ENCODE measurements at places on chromosomes 1 and 21.
A peak's percentile ranks its signal among the peaks of the same experiment; 100 is the strongest.

- no peak for DNase-seq
Measured at GRCh38 chr1:27342778-27343638, 1.2 kb downstream of the SYTL1 start.

DNA sequence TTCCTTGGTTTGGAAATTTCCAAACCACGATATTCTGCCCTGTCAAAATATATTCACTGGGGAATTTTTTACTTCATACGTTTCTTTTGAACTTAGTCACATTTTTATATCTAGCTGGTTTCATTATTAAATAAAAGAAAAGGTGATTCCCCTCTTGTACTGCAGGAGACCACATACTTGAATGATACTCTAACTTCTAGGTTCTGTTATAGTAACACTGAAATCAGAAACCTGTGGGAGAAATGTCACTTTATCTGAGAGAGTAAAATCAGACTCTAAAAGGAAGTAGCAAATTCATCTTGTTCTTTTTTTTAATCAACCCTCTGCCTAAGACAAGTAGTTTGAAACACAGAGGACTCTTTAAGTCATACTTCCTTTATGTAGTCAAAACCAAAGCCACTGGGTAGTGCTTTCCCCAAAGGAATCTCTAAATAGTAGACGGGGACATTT is 34.4 kb downstream of the MRPL39 start:
- no peak for DNase-seq

DNA sequence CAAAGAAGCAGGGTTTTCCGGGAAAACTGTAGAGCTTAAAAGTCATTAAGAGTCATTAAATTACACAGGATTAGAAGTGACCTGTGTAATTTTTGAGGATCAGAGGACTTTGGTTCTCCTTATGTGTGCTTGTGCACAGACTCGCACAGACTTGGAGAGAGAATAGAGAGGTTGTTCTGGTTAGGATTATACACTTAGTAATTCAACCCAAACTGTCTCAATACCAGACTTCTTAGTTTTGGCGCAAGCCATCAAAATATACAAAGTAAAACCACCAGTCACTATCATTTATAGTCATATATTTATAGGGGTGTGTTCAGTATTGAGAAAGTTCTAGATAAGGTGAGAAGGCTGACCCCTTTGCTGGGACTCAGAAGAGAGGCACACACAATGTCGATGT is 112.3 kb downstream of the HLX start:
- no peak for DNase-seq

GRCh38 chr1:191609305-191609704 is 549.0 kb upstream of the RGS18 start:
- DNase-seq: no peak

- no peak for DNase-seq
Measured at GRCh38 chr21:23524685-23525084, 2082.6 kb downstream of the MRPL39 start.

- no peak for DNase-seq
Measured at GRCh38 chr1:218588540-218589172, 243.5 kb downstream of the TGFB2 start.

- peak; percentile 7 for DNase-seq
Measured at GRCh38 chr1:230832476-230832875, 35.8 kb downstream of the C1orf198 start.

GRCh38 chr1:92752719-92753118 is 32.2 kb downstream of the EVI5 start:
- no peak for DNase-seq

GRCh38 chr1:92879316-92879968 is 47.6 kb downstream of the RPL5 start:
- no peak for DNase-seq

GRCh38 chr1:2906085-2906484 is 104.6 kb upstream of the TTC34 start:
- no peak for DNase-seq

DNA sequence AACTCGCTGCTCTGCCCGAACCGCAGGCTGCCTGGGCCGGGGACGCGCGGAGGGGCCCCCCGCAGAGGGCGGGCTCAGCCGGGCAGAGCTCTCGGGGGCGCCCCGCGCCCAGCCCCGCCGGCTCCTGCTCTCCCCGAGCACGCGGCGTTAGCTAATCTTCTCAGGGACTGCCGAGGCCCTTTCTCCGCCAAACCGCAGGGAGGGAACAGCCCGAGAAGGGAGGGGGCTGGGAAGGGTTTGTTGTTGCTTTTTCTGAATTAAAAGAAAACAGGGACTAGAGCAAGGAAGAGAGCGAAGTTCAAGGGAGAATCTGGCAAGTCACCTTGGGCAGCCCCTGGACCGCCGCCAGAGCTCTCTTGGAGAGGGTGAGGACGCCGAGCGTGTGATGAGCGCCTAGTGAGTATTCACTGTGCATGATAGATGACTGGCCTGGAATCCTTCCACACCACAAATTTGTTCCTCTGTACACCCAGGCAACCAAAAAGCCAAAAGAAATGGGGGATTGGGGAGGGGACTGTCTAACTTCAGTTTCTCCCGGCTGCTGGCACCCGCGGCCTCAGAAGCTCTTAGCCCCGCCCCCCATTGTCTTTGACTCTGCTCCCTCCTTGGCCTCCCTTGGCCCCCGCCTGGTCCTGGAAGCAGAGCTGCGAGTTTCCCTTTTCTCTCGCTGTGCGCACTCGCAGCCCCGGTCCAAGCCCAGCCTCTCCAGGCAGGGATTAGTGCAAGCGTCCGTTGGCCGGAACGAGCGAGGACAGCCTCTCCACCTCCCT is 19.7 kb upstream of the LMX1A start:
- peak; percentile 95 for DNase-seq

DNA sequence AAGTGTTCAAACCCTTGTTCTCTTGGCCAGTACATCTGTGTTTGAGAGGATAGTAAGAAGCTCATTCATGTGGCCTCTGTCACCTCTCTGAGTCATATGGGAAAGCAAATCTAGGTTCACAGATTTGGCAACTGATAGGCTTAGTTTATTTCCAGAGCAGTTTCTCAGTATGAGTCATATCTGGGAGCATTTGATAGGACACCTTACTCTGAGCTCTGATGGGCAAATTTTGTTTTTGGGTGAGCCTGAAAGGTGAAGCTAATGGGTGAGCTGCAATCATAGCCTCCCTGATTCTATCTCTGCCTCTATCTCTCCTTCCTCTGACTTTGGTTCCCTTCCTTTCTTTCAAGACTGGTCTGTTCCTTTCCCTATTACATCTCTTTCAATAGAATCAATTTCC is 134.4 kb downstream of the S1PR1 start:
- DNase-seq: no peak

DNA sequence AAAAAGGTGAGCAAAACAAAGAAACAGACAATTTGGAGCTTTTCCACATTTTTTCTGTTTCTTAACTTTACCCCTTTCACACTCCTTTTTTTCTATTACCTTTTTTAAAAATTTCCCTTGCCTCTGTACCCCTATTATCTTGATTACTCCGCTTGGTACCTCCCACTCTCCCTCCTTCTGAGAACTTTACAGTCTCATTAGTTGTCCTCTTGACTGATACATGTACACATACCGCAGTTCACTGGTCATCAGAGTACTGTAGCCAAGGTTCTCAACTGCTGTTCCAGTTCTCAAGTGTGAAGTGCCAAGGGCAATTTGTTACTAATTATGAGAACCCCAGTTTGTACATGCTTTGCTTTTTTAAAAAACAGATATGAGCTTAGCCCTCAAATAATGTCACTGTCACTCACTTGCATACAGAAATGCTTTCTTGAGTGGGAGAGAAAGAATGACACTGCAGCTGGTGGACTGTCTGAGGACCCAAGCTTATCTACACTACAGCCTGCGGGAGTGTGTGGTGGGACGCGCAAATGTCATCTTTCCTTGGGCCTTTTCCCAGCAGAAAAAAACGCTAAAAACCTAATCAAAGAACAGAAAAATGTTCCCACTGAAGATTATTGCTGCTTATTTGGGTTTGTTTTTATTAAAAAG is 160.8 kb downstream of the DISP1 start:
- no peak for DNase-seq

GRCh38 chr1:12572522-12572921 is 45.5 kb downstream of the DHRS3 start:
- DNase-seq: no peak

- DNase-seq: no peak
Measured at GRCh38 chr1:7583291-7584096, 187.6 kb upstream of the VAMP3 start.

- DNase-seq: no peak
Measured at GRCh38 chr1:174785510-174785909, 214.2 kb upstream of the CACYBP start.

GRCh38 chr1:2945821-2946231 is 75.4 kb upstream of the ACTRT2 start:
- no peak for DNase-seq

- no peak for DNase-seq
Measured at GRCh38 chr1:210910020-210910575, 223.8 kb downstream of the KCNH1 start.

GRCh38 chr1:160834945-160835565 is 27.6 kb downstream of the CD244 start:
- DNase-seq: no peak

GRCh38 chr21:14712121-14712715 is 166.1 kb upstream of the SAMSN1 start:
- DNase-seq: no peak

DNA sequence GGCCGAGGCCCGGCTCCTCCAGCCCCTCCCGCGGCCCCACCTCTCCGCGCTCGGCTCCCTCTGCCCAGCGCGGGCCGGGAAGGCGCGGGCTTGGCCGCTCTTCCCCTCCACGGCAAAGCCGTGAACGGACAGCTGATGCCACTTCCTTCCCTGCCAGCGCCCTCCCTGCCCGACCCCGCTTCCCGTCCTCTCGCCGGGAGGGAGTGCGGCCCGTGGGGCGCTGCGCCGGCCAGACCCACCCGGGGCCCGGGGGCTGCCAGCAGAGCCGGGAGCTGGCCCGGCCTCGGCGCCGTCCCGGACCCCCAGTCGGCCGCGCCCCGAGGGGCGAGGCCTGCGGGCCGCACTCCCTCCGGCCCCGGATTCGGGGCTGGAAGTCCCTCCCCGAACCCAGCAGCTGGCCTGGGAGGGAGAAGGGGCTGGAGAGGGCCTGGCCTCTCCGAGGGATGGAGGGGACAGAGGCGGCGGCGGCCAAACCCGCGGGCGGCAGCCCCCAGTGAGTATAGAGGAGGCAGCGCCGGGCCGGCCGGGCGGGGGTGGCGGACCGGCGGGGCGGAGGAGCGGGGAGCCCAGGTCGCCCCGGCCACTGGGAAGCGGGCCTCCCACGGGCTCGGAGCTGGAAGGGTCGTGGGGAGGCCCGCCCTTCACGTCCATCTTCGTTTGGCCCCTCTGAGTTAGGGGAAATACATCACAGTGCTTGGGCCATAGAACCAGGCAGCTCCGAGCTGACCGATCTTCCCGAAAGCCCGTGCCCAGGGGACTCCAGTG is at the start of gene KIAA1614:
Gene KIAA1614, plus strand, starts transcription at position 97 of the 765 bp plus-strand sequence. Its CDS starts 347 bp downstream, at position 444.
- no peak for DNase-seq

DNA sequence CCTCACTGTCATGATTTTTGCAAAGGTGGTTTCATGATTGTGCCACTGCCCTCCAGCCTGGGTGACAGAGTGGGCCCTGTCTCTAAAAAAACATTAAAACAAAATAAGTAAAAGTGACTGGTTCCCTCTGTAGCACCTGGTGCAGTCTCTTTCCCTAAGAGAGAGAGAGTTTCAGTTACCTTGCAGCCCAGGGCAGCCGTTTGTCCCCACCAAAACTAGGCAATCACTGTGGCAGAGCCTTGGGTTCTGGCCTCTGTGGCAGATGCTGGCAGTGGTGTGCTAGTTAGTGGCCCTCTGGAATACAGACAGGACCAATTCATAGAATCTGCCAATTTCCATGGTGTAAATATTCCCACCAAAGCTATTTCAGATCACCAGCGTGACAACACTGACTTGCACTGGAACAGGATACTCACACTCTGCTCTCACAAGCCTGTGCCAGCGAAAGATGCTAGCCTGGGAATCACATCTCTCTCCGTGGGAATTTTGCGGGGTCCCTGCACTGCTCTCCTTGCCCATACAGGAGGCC is 108.7 kb downstream of the TLR5 start:
- no peak for DNase-seq

DNA sequence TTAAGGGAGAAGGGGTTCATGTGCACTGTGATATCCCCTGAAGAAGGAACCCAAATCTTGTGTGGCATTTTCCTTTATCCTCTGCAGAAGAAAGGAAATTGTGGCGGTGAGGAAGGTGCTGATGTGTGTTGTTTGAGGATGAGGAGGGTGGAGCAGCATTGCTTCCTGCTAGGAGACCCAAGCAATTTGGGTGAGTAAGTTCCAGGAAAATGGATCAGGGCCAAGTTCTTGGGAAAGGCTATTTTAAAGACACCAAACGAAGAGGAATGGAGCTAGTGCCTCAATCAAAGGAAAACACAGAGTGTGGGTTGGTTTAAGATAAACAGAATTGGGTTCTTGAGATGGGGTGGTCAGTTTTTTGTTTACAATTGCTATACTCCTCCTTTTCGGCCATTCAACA is 86.7 kb upstream of the MARK1 start:
- DNase-seq: no peak

GRCh38 chr1:67619080-67619479 is 65.9 kb upstream of the GADD45A start:
- DNase-seq: no peak

DNA sequence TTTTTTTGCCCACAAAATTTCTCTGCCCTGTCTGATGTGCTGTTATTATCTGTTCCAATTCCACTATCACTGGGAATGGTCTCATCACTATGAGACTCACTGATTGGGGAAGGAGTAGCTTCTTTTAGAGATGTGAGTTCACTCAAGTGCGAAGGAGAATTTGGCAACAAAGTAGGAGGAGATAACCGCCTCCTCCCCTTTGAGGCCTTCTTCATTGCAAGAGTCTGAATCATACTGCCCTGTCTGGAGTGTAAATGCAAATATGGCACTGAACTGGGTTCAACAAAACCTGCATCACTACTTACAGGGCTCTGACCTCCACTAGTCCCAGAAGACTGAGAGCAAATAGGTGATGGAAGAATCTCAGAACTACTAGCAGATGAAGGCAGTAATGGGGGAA is 83.4 kb downstream of the ASH1L start:
- DNase-seq: no peak

DNA sequence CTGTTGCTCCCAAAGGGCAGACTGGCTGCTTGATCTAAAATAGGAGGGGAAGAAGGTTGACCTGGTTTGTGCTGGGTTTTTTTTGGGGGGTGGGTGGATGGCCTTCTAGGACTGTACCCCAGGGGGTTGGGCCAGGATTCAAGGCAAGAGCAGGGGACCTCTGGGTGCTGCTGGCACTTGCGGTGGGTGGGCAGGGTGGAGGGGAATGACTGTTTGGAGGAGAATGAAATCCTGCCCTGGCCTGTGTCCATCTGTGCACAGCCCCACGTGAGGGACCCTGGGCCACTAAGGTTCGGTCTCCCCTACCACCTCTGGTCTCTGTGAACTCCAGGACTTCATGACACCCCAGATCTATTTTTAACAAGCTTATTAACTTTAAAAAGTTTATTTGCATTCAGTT is 414.2 kb downstream of the PTPRU start:
- DNase-seq: peak; percentile 74

- DNase-seq: no peak
Measured at GRCh38 chr21:36209626-36210171, 53.1 kb downstream of the DOP1B start.

GRCh38 chr1:109256085-109256484 is 6.7 kb downstream of the CELSR2 start:
- no peak for DNase-seq

GRCh38 chr1:94980582-94981574 is 54.0 kb upstream of the CNN3 start:
- DNase-seq: no peak
